ENCODE measurements at places on chromosomes 4 and X.

DNA sequence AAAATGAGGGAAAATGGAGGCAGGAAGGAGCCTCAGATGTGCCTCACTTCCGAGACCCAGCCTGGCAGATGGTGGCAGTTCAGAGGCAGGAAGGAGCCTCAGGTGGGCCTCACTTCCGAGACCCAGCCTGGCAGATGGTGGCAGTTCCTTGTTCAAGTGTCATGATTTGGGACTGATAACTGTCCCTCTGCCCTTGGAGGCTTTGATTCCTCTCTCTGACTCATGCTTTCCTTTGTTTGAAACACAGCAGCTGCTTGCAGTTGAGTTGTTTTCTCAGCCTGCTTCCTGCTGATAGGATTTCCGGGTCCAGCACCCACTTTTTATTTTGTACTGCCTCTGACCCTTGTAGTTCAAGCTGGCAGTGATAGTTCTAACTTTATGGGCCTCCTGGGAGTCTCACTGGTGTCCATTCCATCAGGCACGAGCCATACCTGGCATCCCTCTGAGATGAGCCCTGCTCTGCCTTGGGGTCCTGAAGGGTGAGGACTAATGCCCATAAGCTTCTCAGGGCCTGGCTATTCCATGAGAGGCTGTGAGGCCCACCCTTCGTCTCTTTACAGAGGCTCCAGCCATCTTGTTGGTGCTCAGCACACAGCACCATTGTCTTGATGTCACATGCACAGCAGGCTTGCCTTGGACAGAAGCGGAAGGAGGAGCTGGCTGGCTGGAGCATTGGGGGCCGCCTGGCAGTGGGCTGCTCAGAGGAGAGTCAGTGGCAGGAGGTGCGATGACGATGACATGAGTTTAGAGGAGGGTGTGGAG, 13.0 kb downstream of the RGS12 start:
- no peak for DNase-seq

- no peak for DNase-seq
Observed at GRCh38 chr4:117137145-117137544, 51.8 kb upstream of the TRAM1L1 start.

DNA sequence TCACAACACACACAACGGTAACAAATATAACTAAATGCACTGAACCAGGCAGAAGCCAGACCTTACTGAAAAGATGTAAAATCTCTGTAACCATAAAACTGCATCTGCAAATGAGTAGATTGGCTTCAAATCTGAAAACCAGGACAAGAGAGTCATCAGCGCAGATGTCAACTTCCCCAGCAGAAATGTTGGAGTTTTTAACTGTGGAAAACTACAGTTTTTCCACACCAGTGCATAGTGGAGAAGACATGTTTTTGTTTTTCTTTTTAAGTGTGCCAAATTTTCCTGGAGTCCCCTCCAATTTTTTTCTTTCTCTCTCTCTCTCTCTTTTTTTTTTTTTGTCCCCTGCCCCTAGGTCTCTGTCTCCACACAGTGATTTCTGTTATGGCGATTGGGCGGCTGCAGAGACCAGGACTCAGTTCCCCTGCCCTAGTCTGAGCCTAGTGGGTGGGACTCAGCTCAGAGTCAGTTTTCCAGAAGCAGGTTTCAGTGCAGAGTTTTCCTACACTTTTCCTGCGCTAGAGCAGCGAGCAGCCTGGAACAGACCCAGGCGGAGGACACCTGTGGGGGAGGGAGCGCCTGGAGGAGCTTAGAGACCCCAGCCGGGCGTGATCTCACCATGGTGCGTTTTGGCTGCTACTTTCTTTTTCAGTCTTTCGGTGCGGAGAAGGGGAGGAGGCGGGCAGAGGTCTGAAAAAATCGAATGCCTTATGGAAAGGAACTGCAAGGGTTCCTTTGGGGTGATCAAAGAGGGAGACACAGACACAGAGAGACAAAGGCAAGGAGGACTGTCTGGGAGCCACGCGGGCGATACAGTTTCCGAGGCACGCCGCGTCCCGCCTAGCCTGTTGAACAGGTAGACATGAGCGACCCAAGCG, at the start of gene GUCY1A1:
GUCY1A1 (plus strand) TSS at position 505 of the 878 bp plus-strand sequence. CDS start 30,020 bp downstream, outside the sequence.
- no peak for DNase-seq

DNA sequence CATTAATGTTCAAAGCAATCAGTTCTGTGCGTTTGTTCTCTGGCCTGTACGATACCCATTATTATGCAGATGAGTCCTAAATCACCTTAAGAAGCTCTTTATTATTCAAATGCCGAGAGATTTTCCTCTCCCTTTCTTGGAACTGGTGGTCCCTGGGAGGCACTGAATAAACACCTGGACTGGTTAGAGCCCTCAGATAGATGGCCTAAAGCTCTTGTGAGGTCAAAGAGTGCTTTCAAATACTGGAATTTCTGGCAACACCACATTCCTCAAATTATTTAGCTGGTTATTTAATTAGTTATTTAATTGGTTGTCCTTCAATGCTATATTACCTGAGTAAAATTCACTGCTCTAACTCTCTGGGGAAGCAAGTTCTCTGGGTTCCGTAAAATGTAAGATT, 3.0 kb downstream of the ARHGEF38 start:
- DNase-seq, result no peak

GRCh38 chrX:107804427-107804826, 21.2 kb upstream of the MID2 start:
- no peak for DNase-seq

DNA sequence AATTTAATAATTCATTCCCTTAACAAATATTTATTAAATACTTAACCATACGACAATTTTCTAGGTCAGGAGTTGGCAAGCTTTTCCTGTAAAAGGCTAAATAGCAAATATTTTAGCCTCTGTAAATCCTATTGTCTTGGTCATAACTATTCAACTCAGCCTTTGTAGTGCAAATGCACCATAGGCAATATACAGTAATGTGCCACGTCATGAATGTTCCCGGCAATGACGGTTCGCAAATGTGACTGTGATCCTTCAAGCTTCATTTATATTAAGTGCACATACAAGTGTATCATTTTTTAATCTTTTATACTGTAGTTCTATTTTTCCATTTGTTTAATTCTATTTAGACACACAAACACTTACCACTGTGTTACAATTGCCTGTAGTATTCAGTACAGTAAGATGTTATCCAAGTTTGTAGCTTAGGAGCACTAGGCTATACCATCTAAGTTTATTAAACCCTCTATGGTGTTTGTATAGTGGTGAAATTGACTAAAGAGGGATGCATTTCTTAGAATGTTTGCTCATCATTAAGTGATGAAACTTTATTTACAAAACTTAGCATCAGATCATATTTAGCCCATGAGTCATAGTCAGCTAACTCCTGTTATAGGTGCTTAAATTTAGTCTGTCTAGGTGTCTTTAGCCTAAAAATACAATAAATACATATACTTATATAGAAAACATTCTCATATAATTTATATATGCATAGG, 553.6 kb downstream of the STPG2 start:
- no peak for DNase-seq

DNA sequence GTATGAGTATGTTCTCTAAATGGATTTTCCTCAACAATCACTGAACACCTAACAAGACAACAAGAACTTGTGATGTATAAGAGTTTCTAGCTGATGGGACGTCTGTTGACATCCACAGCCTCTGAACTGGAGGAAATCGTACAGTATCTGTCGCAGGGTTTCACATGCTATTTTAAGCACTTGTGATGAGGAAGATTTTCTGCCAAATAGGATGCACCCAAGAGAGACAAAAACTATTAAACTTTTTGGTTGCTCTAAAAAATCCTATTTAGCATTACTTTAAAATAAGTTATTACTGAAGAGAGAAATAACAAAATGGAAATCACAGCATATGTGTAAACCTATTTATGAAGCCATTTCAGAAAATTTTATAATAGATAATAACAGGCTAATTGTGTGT, 356.1 kb upstream of the SLC7A11 start:
- no peak for DNase-seq

GRCh38 chr4:8508740-8509139, 68.2 kb downstream of the TRMT44 start:
- DNase-seq, result no peak

DNA sequence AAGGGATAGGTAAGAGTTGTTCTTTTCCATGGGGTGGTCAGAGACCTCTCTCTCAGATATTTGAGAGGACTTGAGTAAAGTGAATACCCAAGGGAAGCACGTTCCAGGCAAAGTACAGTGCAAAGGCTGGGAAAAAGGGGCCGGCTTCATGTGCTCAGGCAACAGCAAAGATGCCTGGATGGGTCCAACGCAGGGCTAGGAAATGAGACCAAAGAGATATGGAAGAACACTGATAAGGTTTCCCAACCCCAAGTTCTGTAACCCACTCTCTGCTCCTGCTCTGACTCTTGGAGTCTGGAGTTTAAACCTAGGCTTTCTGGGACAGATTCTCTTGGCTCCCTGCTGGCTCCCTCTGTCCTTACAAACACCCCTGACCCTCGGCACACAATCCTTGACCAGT, 36.2 kb upstream of the PROM1 start:
- DNase-seq, result no peak

DNA sequence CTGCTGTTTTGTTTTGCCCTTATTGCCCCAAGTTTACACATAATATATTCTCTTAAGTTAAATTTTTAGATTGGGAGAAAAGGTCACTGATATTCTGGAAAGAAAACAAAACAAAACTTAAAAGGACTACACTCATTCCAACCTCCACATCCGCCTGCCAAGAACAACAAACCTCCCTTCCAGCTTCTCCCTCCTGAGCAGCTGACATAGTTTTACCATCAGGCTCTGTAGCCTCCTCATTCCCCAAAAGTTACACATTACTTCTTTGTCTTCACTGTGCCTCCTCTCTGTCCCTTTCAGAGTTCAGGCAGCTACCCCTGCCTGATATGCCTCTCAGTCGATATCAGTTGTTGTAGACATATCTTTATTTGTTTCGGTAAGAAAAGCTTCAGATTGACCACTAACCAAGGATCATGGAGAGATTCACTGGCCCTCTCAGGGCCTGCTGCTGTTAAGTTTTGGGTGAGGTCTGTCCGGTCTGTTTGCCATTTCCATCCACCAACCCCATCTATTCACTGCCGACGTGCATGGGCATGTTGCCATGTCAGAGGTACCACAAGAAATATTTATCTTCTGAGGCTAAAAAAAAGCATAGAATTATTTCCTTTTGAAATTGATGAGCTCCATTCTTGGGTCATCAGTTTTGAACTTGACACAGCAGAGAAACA, 164.1 kb downstream of the GASK1B start:
- no peak for DNase-seq

- no peak for DNase-seq
Observed at GRCh38 chr4:7325541-7325940, 109.2 kb downstream of the PSAPL1 start.

DNA sequence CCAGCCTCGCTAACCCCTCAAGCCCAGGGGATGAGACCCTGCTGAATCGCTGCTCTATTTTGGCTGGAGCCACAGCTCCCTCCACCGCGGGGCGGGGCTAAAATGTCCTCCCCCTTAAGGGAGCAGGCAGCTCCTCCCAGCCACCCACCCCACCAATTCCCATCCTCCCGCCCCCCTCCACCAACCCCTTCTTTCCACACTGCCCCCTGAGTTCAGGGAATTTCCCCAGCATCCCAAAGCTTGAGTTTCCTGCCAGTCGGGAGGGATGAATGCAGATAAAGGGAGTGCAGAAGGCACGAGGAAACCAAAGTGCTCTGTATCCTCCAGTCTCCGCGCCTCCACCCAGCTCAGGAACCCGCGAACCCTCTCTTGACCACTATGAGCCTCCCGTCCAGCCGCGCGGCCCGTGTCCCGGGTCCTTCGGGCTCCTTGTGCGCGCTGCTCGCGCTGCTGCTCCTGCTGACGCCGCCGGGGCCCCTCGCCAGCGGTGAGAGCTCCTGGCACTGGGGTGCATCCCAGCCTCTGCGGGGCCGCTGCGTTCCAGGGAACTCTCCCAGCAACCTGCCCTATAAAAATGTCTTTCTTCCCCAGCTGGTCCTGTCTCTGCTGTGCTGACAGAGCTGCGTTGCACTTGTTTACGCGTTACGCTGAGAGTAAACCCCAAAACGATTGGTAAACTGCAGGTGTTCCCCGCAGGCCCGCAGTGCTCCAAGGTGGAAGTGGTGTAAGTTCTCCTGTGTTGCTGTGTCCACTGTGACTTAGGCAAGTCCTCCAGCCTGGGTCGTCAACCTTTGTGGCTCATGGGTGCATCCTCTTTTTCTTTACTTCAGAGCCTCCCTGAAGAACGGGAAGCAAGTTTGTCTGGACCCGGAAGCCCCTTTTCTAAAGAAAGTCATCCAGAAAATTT, at the start of gene CXCL6:
CXCL6 (plus strand) TSS at position 306 of the 907 bp plus-strand sequence; CDS start at position 379, 73 bp downstream.
- no peak for DNase-seq

DNA sequence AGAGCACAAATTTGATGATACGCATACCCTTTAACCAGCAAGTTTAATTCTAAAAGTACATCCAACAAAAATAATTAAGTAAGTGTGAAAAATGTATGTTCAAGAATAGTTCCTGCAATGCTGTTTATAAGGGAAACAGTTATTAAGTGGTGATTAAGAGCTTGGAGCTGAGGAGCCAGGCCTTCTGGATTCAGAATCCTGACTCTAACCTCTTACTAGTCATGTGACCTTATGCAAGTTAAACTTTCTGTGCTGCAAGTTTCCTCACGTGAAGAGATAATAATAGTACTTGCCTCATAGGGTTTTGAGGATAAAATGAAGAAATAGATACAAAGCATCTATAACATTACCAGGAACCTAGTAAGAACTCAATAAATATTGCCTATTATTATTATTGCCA, 77.7 kb downstream of the FAM13A start:
- DNase-seq, result no peak

DNA sequence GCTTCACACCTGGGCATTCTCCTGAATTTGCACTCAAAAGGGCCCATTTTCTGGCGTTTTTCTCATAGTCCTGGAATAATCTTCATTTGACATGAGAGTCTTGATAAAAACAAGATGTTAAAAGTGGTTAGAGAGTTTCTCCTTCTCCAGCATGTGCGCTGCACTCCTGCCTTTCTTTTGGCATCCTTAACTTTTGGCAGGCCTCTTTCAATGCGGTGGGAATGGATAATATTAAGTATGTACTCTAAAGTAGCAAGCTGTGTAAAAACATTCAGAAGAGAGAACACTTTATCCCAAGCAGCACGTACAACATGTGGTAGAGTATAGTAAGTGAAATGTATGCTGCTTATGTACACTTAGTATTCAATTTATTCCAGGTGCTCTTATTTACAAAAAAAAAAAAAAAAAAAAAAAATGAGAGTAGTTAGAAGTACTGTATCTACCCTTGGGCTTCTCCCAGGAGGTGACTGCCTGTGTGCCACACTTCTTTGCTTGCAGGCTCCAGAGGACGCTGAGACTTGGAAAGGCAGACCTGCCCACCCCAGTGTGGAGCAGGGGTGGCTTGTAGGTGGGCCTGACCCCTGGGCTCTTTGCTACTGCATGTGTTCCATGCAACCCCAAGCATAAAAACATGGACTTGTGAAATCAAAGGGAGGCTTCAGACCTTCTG, 3.9 kb downstream of the FGF2 start:
- no peak for DNase-seq

DNA sequence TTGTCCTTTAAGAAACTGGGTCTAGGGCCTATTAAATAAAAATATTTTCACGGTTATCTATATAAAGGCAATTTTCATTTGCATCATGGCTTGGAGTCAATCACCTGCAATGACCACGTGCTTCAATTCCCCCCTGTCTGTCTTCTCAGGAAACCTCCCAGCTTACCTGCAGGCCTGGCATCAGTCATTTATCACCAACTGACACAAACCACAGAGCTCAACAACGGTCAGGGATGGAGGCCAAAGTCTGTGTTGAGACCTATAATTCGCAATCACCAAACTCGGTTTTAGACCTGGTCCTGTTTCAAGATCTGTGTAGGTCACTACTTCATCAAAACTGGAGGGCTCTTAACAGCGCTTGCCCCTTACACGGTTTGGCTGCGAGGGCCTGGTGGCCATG, 1.9 kb downstream of the SLC9A7 start:
- no peak for DNase-seq

All from stimulated activated CD8-positive, alpha-beta memory T cell treated with anti-CD3 and anti-CD28 coated beads, Interleukin-4, amount 100 ng/mL, for 4 hours (primary cell).